ENCODE measurements at places on chromosomes 6 and 20. TPM values are rescaled to one million over a fixed set of nuclear protein-coding genes. Genes with fewer than 3 reads are reported as not detected.

The COL12A1 gene
- total RNA-seq, result 150 TPM

DNA sequence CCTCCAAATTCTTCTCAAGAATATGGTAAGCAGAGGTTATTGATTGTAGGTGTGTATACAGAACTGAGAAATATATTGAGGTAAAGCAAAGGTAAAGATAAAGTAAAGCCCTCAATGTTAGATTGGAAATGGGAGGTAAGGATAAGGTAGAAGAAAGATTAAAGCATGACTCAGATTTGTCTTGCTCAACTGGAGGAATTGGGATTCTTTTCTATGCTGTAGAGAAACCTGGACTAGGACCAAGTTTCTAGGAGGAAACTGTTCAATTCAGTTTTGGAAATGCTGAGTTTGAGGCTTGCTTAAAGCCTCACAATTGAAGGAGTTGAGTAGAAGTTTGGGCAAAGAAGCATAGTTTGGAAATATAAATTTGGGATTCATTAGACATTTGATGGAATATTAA, 634.0 kb upstream of the PTCHD4 start:
- DNase-seq, result no peak
- H3K4me3 ChIP-seq, result no peak overlapping the region
- no peaks in the 10 kb centered on the region for H3K36me3 ChIP-seq
- no peak overlapping the region for H3K27ac ChIP-seq
- H3K27me3 ChIP-seq, result no peaks in the 10 kb centered on the region
- H3K4me1 ChIP-seq, result no peaks in the 10 kb centered on the region

The PTK6 gene
- 0.19 TPM for total RNA-seq

GRCh38 chr6:138580801-138581200, 81.5 kb upstream of the NHSL1 start:
- no peak overlapping the region for H3K4me3 ChIP-seq
- no peaks in the 10 kb centered on the region for H3K27me3 ChIP-seq
- no peaks in the 10 kb centered on the region for H3K36me3 ChIP-seq
- no peak for DNase-seq
- no peaks in the 10 kb centered on the region for H3K4me1 ChIP-seq

The MOXD1 gene
- total RNA-seq, result 1.0 TPM

The DEFB124 gene
- total RNA-seq, result 1.6 TPM
